Pancreas (tissue), 10 donors: ENCODE measurements at places on chromosomes 7 and 10. TPM values are rescaled to one million over a fixed set of nuclear protein-coding genes. Genes with fewer than 3 reads are reported as not detected.

DNA sequence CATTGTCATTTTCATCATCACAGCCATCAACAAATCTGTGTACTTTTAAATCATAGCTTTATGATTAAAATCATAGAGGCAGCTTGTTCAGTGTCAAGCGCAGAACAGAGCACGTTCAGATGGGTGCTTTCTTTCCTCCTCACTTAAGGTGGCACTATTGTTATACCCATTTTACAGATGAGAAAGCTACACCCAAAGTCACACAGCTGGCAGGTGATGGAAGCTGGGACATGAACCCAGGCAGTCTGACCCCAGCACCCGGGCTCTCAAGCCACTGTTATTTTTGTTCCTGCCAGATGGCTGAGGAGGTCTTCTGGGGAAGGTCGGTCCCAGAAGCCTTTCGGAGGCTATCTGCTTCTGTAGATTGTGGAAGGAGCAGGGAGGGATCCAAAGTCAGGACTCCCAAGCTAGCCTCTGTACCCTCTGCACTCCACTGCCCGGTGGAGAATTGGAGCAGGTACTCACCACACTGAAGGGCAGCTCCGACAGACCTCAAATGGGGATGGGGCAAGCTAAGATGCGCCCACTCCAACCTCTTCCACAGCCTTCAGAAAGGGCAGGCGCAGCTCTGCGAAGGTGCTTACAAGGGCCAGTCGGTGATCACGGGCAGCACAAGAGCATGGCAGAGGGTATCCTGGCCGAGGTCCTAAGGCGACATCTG, 610 bp downstream of the AVPI1 start:
- DNase-seq: no peak

- no peak for DNase-seq
Observed at GRCh38 chr7:79217976-79218626, 235.4 kb downstream of the MAGI2 start.

DNA sequence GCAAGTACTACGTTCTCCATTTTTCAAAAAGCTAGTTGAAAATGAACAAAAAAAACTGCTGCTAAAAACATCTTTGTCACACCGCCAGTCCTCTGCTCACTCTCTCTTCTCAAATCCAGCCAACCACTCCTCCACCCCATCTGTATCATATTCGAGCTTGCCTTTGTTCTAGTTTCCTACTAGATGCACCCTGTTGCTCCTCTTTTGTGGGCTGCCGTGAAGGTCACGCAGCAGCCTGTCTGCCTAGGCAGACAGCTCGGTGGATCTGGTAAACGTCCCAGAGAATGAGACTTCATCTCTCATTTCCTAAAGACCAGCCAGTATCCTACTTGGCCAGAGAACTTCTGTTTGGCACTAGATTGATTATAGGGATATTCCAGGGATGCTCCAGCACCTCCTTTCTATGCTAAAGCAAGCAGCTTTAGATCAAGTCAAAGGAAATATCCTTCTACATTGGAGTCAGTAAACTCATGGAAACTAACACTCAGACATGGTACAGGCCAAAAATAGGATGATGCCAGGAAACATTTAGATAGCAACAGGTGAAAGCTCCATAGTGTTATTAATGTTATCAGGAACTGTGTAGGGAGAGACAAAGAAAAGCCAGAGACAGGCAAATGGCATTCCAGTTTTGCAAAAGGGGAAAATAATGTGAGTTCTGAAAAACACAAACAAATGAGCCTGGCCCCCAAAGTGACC, 8.7 kb upstream of the PLXNA4 start:
- DNase-seq: no peak

- DNase-seq: no peak
Observed at GRCh38 chr7:64558781-64559180, 4.1 kb downstream of the ZNF680 start.

Gene CPA4
- total RNA-seq: 12.4 TPM

- DNase-seq: peak; percentile 23
Observed at GRCh38 chr7:101362334-101363195, at the start of gene COL26A1. COL26A1 (plus strand) TSS chr7:101362875; CDS start chr7:101363033, 158 bp downstream.

DNA sequence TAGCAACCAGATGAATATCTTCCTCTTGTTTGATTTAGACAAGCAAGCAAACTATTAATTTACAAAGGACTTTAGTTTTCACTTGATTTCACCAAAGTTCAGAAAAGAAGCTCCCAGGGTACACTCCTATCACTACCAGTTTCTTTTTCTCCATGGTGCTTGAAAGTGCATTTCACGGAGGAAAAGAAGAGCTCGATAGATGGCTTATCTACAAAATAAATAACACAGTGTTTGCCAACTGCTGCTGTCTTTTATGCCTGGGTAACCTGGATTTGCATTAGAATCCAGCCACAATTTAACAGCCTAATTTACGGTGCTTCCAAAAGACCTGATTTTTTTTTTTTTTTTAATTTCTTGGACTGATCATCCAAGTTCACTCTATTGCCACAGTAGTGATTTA, 275.7 kb downstream of the GPR37 start:
- no peak for DNase-seq

DNA sequence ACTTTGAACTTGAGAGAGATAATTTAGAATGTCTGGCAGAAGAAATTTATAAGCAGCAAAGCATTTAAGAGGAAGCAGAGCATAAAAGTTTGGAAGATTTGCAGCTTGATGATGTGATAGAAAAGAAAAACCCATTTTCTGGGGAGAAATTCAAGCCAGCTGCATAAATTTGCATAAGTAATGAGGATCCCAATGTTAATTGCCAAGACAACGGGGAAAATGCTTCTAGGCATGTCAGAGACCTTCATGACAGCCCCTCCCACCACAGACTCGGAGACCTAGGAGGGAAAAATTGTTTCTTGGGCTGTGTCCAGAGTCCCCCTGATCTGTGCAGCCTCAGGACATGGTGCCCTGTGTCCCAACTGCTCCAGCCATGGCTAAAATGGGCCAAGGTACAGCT, 263.6 kb upstream of the POT1 start:
- DNase-seq: no peak

DNA sequence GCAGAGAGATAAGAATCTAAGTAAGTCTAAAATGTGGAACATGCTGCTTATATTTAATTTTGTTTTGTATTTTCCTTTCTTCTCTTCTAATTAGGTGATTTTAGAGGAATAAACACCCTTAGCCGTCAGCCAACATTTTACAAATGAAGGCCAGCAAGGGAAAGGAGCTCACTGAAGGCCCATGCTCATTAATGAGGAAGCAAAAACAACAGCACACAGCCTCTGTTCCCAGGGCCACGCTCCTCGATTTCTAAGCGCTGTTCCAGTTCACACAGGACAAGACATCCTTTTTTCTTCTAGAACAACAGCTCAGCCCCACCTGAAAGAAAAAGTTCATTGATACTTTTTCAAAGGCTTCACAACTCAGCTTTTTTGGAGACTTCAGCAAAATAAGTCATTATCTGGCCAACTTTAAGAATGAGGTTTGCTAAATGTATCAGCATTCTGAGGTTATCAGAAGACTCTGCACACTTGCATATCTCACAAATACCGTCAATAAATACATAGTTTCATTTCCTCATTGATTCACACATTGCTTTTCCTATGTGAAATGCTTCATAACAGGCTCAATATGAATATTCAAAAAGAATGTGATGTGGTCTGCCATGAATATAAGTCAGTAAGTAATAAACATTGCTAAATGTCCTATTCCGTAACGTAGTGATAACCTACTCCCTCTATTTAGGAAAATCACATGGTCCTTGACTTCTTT, 34.8 kb upstream of the SFMBT2 start:
- no peak for DNase-seq

- DNase-seq: no peak
Observed at GRCh38 chr10:48996-49395, at the start of gene TUBB8. TUBB8 (minus strand) TSS chr10:49296; CDS start chr10:49238, 58 bp downstream.
